ENCODE measurements at places on chromosomes 12 and 14.
A peak's percentile ranks its signal among the peaks of the same experiment; 100 is the strongest.

DNA sequence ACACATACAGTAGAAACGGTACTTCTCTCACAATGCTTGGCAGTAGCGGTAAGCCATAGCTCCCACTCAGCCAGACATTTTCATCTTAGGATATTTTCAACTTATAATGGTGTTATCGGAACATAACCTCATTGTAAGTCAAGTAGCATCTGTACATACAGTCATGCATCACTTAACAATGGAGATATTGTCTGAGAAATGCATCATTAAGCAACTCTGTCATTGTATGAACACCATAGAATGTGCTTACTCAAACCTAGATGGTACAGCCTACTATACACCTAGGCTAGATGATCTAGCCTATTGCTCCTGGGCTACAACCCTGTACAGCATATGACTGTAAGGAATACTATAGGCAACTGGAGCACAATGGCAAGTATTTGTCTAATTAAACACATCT is 40.8 kb downstream of the RPS6KA5 start:
- no peak for DNase-seq

GRCh38 chr12:14942196-14942931 is 4.0 kb upstream of the ERP27 start:
- DNase-seq, result no peak

DNA sequence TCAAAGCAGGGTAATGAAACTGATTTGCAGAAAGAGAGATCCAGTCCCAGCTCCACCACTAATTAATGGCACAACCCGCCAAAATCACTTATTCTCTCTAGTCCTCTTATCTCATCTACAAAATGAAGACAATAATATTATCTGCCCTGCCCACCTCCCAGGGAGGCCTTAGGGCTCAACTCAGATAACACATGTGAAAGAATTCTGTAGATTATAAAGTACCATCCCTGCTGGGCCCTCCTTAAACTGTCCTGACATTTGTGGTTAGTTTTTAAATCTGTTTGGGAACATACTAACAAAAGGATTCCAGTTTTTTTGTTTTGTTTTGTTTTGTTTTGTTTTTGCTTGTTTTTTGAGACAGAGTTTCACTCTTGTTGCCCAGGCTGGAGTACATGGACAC is 7.3 kb downstream of the POMT2 start:
- DNase-seq, result no peak

DNA sequence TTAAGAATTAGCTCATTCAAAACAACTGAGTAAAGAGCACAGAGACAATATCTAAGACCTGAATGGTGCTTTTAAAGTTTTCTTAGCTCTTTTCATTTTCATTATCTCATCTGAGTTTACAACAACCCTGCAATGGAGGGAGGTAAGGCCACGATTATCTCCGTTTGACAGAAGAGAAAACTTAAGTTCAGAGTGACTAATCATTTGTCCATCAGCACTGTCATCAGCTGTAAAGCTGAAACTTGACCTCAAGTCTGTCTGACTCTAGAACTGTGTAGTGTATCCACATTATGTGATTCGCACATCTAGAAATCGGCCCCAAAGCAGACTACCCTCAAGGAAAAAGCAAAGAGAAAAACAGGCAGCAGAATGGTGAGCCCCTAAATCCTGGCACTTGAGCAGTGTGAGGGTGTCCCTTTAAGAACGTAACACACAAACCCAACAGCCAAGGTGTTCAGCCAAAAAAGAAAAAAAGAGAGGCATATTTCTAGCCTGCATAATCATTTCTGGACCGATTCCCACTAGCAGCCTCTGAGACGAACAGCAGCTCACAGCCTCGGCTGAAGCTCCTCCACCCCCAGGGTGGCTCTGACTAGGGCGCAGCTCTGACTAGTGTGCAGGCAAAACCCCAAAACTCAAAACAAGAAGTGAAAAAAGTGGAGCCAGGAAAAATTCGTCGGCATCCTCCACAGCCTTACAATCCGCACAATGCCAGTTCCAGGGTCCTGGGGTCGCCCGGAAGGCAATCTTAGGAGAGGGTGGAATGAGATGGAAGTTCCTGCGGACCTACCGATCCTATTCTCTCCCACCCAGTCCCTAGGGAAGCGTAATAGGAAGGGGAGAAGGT is 1.6 kb downstream of the STXBP6 start:
- peak; percentile 33 for DNase-seq

DNA sequence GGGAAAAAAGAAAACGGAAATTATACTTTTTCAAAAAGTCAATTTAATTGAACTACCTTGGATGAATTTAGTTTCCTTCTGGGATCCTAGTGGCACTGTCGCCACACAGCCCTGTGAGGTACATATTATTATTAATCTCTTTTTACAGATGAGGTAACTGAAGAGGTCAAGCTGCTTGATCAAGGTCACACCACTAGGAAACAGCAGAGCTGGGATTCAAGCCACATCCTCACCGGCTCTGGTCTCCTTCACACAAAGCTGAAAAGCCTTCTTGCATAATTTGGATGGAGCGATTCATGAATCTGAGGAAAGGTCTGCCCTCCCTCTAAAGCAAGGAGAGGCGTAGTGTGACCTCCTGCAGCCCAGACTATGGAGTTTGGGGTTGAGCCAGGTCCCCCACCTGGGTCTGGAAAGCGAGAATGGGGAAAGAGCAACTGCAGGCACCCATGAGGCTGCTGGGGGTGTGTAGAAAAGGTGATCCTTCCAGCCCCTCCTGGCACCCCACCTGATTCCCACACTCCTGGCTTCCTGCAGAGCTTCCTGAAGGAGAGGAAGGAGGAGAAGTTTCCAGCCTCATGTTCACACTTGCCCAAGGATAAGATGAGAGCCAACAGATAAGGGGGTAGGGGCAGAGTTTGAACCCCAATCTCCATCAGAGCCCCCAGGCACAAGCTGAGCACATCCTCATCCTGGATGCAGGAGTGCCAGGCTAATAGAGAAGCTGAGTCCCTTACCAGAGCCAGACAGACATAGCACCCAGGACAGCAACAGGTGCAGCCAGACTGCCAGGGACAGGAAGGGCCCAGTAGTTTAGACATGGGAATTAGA is 3.9 kb upstream of the KRT79 start:
- DNase-seq, result no peak
